ENCODE measurements at places on chromosomes 11 and 22. TPM values are rescaled to one million over a fixed set of nuclear protein-coding genes. Genes with fewer than 3 reads are reported as not detected.

DNA sequence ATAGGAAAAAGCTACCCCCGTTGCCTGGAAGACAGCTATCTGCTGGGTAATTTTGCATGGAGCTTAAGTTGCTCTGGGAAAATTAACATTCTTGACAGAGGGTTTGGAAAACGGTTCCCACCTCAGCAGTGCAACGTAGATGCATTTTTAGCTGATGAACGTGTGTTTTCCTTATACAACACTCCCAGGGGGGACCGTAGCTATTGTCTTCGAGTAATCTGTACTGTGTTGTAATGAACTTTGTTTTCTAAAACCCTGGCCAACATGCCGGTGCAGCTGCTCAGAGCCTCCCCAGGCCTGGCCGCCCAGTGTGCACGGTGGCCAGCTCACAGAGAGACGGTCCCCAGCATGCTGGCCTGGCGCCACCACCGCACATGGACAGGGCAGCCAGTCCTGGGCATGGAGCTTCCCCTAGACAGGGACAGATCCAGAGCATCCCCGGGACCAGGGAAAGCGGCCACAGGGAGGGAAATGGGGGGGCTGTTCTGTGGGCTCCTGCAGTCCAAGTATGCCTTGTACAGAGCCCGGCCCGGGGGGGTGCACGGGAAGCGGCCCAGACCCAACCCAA is 2.2 kb downstream of the TNNT3 start:
- DNase-seq: no peak

DNA sequence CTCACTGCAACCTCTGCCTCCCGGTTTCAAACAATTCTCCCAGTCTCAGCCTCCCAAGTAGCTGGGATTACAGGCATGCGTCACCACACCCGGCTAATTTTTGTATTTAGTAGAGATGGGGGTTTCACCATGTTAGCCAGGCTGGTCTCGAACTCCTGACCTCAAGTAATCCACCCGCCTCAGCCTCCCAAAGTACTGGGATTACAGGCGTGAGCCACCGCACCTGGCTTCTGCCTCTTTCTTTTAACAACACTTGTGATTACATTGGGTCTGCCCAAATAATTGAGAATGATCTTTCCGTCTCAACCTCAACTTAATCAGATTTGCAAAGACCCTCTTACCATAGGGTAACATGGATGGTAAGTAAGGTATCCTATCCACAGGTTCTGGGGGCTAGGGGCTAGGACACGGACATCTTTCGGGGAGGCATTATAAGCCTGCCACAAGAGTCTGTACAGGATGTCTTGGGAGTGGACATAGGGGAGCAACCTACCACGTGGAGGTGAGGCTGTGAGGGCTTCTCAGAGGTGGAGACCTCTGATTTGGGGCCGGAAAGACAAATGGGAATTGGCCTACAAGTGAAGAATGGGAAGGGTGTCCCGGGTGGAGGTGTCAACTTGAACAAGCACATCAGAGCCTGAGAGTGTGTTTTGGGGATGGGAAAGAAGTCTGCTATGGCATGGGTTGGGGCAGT is 2.7 kb upstream of the CBX6 start:
- DNase-seq: no peak

- DNase-seq: no peak
These were observed 114.2 kb upstream of the CADM1 start for GRCh38 chr11:115618428-115618827.

The LRRC55 gene
- 6.4 TPM for polyA plus RNA-seq

DNA sequence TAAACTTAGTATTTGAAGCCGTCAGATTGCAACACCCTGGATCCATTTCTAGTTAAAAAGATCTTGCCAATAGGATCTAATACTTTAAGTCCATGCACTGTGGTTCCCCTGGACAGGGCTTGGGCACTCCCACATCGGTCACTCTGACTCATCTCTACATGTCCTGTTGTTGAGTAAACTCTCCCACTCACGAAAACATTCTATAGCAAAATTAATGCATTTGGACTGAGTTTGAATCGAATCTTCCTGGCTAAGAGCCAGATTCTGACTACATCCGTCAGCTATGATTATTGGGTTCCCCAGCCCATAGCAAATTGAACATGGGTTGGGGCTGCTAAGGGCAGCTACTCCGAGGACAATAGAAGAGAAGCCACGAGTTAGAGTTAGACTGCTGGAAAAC is 182.1 kb upstream of the SORL1-AS1 start:
- no peak for DNase-seq

DNA sequence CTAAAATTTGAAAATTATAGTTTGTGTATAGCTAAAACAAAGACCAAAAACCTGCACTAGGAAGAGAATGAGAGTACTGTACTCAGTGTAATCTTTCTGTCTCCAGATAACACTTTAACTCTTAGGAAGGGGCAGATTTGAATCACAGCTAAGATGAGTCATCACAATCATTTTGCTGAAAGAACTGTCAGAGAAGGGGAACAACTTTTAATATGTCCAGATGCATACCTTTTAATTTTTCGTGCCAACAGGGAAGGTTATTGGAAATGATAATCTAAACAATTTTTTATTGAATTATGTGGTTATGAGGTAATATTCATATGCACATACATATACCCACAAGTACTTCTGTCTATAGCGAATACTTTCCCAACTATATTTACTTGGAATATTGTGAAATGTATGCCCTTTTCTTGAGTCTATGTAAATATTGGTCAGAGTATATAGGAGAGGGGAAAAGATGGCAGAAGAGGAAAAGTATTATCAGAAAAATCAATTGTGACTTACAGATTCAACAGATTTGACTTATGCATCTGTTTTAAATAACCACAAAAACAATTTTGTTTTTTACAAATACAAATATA is 51.1 kb upstream of the MUC15 start:
- no peak for DNase-seq

DNA sequence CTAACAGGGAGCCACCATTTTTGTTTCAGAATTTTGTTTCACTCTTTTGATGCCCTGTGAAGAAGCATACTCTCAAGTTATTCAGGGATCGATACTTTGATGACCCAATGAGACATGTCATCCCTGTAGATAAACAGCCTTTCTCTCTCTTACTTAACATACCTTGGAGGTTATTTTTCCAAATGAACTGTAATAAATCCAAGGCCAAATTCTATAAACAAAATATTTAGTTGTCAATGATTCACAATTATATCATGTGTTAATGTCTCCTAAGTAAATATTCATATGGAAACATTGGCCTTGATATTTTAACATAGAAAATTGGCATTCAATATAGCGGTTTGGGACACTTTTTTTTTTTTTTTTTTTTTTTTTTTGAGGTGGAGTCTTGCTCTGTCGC is 97.5 kb downstream of the LUZP2 start:
- no peak for DNase-seq

DNA sequence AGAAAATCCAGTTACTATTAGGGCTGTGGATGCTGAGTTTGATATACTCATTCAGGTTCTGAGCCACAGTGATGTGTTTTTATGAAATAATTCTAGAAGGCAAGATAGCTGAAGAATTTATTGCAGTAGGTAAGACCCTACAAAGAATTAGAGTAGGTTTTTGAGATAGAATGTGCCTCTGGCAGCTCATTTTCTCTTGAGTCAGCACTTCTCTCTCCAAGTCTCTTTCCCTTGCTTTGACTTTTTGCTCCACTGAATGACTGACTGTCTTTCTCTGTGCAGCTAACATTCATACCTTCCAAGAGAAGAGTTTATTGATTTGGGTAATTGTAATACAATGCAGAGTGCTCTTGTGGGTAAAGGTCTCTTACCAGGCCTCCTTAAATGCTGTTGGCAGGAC is 48.0 kb upstream of the C11orf87 start:
- DNase-seq: no peak

DNA sequence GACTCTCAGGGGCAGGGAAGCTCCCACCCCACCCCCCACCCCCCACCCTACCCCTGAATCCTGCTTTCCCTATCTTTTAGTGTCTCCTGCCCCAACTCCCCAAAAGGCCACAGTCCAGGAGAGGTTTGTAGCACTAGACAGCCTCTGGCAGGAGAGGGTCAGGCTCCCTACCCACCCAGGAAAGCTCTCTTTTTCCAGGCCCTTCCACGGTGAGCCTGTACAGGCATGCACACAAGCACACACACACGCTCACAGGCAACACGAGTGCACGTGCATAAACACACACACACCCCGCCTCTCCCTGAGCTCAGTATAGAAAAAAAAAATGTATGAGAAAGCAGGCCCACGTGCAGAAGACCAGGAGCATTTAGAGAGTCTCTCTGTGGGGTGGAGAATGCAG is 414.0 kb downstream of the MN1 start:
- DNase-seq: no peak

DNA sequence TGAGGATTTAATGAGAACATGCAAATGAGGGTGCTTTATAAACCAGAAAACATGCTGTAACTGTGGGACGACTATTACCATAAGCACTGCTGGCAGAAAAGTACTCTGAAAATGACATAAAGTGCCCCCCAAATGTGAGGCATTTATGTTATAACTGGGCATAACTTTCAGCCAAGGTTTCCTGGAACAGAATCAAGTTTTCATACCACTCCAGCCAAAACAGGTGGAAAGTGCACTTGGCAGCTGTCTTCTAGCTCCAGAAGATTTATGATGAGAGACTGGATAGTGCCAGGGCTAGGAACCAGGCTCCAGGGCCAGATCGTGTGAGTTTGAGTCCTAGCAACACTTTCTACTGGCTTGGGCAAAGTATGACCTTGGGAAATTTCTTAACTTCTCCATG is 339.2 kb downstream of the TENM4 start:
- no peak for DNase-seq

DNA sequence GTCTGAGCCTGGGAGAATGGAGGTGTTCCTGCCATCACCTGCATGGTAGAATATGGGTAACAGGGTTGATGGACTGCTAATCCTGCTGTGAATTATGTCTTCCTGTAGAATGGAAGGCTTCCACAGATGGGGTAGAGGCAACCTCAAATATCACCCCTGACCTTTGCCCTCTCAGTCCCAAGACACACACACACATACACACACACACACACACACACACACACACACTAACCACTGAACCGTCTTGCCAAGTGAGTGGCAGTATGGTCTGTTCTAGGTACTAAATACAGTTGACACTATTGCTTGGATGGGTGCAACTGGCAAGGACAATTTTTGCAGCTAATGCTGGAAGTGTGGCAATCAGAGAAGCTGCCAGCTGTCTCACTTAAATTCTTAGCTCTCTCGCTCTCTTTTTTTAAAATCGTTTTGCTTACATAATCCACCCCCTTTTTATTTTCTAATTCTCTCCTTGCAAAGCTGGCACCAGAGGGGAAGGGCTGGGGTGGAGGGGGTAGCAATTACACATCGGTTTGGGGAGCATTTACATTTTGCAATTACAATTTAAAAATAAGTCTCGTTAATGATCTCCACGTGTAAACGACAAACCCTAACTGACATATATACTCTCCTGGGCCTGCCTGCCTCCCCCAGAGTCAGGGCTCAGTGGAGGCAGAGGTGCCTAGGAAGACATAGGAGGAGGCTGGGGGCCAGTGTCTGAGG is 162.6 kb downstream of the FEZ1 start:
- no peak for DNase-seq

- no peak for DNase-seq
These were observed 516.1 kb downstream of the MIAT start for GRCh38 chr22:27173530-27173929.

DNA sequence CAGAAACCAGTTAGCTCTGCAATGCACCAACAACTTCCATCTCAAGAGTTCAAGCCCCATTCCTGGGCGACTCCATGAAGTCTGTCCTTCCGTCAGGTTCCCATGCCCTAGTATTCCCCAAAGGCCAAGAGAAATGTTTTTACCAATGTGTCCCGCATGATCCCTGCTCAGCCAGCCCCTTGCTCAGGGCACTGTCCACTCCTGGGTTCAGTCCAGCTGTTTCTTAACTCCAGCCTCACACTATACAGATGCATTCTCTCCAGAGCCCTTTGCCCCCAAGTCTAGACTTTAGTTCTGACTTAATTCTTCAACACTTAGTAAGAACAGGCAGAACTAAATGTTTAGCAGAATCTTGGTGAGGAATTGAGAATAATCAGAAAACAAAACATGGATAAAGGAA is 497.5 kb downstream of the SOX6 start:
- no peak for DNase-seq

GRCh38 chr11:8652140-8652539 is 30.3 kb downstream of the TRIM66 start:
- DNase-seq: no peak

GRCh38 chr11:121706884-121707420 is 254.2 kb upstream of the SORL1-AS1 start:
- DNase-seq: no peak

GRCh38 chr11:75474878-75475766 is 42.1 kb upstream of the KLHL35 start:
- DNase-seq: no peak

GRCh38 chr22:30036656-30037055 is 43.6 kb upstream of the HORMAD2 start:
- DNase-seq: no peak

The LRP4 gene
- polyA plus RNA-seq: 28.6 TPM

The PAMR1 gene
- 8.5 TPM for polyA plus RNA-seq

The CCDC85B gene
- polyA plus RNA-seq: 6.7 TPM

- no peak for DNase-seq
These were observed 62.6 kb downstream of the CYTH4 start for GRCh38 chr22:37344735-37345449.

Data from right renal cortex interstitium (tissue), 3 donors.